ENCODE measurements at places on chromosomes 11 and 22.
A peak's percentile ranks its signal among the peaks of the same experiment; 100 is the strongest.

DNA sequence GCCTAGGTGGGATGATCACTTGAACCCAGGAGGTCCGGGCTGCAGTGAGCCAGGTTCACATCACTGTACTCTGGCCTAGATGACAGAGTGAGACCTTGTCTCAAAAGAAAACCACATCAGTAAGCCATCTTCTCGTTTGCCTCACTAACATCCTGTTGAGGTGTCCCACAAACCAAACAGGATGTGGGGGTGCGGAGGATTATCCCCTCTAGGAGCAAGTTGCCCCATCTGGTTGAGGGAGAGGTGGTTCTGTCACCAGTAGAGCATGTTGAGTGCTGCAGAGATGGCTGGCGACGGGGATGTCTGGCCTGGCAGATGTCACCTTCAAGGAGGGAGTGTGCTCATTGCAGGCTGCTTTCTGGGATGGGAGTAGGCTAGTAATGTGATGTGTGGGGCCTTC is 72.4 kb downstream of the ZNRF3 start:
- peak; percentile 49 for DNase-seq

GRCh38 chr11:76088511-76088910 is 117.8 kb downstream of the WNT11 start:
- DNase-seq = no peak

DNA sequence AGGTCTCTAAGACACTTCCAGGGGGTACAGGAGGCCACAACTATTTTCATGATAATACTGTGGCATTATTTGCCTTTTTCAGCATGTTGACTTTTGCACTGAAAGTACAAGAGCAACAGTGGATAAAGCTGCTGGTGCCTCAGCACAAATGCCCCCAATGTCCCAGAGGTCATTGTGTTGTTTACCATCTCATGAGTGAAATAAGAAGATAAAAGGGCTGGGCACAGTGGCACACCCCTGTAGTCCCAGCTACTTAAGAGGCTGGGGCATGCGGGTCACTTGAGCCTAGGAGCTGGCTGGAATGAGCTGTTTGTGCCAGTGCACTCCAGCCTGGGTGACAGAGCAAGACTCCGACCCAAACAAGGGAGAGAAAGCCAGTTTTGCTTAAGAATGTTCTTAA is 72.6 kb upstream of the RAB1B start:
- DNase-seq = no peak

DNA sequence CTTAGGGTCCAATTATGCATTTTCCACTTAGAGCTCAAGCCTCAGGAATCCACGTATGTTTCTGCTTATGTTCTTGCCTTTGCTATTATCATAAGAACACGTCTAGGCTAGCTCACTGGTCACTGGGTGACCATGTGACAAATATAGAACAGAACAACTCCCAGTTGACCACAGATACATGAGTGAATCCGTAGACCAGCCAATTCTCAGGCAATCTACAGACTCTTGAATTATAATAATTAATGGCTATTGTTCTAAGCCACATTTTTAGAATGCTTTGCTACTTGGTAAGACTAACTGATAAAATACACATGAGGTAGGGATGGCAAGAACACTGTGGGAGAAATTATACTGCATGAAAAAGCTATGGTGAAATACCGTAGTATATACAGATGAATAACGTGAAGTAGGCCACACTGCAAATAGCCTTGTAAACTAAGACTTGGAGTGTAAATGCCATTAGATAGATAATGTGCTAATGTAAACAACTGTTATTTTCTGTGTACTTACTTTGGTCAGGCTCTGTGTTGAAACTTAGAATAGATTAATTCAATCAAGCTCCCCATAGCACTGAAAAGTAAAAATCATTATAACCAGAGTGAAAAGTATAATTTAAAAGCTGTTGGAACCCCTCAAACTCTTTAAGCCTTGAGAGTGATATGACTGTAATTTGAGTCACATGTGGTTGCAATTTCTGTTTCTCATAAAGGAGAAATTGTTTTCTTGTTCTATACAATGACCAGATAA is 366.2 kb upstream of the CCDC179 start:
- DNase-seq = no peak

DNA sequence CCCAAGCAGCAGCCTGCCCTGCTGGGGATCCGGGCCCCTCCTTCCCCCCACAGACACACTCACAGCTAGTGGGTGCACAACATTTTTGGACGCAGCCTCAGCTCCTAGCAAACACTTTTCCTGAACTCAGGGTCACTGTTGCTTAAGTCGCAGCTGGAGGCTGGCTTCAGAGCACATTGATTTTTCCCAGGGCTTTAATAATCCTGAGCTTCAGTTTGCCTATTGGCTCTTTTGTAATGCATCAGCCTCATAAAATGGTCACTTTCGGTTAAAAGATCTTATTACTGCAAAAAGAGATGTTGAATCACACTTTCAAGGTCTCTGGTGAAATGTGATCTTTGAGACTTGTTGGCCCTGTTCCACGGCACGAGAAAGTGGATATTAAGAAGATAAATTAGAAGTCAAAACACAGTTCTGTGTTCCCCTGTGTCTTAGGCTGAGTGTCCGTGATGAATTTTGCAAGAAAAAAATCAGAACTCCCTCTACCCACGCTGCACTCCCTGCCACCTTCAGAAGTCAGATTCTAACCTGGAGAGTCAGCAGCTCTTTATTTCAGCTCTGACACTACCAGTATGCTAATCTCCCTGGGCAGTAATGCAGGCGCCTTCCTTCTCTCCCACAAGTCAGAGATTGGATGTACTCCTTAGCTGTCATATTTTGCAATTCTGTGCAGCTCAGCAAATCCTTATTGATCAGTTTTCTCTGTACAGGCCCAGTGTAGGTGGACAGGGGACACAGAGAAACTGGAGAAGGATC is 158.2 kb upstream of the E2F8 start:
- no peak for DNase-seq

GRCh38 chr11:123839131-123839530 is 33.0 kb upstream of the OR6M1 start:
- no peak for DNase-seq

DNA sequence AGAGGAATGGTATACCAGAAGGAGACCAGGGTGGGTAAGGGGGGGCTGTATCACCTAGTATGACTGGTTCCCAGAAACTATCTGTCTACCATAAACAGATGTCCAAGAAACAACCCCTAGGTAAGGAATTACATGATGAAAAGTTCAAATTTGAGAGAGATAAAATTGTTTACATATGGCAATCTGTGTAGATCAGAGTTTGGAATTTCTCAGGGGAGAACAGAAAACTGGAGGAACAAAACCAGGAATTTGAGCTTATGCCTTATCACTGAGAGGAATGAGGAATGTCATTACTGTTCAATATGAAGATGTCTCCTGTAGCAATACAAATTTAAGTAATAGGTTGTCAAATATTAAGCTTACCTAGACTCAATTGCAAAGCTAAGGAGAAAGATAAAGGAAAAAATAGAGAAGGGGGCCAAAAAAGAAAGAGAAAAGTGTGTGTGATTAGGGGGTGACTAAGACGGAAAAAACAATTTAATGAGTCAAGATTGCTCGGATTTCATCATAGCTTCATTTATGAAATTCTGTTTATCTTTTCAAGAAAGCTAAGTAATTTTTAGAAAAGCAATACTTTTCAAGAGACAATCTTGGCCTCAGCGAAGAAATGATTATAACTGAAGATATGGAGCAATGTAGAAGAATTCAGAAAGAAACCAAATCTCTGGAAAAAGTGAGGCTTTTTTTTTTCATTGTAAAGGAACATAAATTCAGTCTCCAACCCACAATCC is 117.8 kb downstream of the APOL5 start:
- no peak for DNase-seq

- DNase-seq = no peak
Observed at GRCh38 chr11:78370406-78371172, 47.0 kb downstream of the GAB2 start.

GRCh38 chr22:32850591-32851517 is 49.3 kb downstream of the TIMP3 start:
- DNase-seq = no peak

DNA sequence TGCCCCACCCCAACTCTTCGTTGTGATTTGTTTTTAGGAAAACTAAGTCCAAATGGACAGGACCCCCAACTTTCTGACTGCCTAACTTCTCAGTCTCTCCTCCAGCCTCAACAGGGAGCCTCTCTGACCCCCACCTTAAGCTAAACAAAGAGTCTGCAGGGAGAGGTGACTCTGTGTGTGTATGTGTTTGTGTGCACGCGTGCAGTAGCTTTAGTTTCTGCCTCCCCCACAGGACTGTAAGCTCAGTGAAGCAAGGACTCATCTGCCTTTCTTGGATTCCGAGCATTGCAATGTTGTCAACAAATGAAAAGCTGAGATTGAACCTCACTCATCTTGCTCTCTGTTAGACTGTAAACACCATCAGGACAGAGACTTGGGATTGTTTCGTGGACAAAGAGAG is 7.9 kb downstream of the SNAP29 start:
- no peak for DNase-seq

DNA sequence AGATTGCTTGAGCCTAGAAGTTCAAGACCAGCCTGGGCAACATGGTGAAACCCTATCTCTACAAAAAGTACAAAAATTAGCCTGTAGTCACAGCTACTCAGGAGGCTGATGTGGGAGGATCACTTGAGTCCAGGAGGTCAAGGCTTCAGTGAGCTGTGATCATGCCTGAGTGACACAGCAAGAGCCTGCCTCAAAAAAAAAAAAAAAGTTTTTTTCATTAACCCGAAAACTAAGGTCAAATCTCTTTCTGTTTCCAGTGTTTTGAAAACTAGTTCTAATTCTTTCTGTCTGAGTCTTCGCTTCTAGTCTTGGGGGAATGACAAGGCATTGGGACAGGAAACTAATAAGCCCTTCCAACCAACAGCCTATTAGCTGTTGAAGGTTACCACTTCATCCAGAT is 57.6 kb downstream of the LIF start:
- DNase-seq = no peak

DNA sequence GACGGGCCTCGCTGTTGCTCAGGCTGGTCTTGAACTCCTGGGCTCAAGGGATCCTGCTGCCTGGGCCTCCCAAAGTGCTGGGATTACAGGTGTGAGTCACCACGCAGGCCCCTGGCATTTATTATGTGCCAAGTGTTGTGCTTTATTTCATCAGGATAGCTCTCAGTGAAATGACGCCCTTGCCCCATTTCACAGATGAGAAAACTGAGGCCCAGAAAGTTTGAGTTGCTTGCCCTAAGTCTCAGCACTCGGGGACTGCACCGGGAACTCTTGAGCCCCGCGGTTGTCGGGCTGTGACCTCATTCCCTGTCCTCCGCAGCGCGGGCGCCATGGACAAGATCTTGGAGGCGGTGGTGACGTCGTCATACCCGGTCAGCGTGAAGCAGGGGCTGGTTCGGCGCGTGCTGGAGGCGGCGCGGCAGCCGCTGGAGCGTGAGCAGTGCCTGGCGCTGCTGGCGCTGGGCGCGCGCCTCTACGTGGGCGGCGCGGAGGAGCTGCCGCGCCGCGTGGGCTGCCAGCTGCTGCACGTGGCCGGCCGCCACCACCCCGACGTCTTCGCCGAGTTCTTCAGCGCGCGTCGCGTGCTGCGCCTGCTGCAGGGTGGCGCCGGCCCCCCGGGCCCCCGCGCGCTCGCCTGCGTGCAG is 7.3 kb downstream of the USP35 start:
- no peak for DNase-seq

- no peak for DNase-seq
Observed at GRCh38 chr22:38740754-38741153, 15.0 kb downstream of the SUN2 start.

GRCh38 chr22:32200752-32201151 is 4.1 kb downstream of the RFPL2 start:
- DNase-seq = no peak

DNA sequence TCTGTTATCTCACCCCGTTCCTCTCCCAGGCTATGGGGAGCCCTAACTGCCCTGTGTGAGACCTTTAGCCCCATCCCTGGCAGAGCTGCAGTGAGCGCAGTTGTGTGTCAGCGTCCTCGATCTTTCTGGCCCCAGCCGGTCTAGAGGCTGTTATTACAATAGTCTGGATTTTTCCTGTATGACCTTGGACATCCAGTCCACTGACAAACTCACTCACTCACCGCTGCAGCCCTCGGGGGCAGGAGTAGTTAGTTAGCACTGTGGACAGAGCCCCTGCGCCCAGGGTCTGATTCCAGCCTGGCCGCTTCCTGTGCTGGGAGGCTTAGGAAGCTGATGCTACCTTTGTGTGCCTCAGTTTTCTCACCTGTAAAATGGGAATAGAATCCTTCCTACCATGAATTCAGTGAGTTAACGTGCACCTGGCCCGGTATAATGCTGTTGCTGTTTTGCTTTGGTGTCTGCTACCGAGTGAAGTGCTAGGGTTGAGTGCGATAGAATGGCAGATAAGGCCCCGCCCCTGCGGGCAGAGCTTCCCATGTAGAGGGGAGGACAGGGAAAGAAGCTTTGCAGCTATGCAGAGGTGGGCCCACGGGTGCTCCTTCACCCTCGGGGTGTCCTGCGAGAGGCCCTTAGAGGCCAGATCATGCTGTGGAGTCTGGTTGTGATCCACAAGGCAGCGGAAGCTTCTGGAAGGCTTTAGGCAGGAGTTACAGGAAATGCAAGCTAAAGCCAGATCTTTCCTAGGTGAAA is 3.0 kb downstream of the LRP5 start:
- no peak for DNase-seq

DNA sequence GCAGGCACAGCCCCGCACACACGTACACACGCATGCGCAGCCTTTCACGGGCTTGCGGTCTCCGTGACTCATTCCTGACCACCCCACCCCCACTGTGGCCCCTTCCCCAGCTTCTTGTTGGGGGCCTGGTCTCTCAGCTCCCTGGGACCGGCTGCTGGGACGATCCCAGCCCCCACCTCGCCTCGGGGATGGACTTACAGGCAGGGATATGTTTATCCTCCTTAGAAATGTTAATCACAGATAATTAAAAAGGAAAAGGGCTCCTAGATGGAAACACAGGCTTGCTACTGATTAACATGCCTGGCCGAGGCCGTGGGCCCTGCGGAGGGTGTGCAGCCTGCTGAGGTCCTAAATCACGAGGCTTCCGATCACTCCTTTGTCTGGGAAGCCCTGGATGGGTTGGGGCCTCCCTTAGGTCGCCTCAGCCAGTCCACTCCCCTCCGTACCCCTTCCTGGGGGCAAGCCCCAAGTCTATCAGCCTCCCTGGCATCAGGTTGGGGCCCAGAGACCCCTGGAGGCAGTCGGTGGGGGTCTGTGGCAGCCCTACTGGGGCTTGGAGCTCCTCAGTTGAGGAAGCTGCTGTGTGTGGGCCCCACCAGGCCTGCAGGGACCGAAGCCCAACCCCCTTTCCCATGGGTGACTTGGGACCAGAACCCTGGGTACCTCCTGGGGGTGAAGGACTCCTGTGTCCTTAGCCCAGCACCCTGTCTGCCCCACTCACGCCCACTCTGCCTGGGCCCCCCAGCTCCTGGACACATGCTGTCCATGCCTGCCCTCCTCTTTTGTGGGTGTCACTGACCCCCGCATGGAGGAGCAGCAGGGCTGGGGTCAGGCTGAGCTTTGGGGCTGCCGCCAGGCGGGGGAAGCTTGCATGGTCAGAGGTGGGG is 20.6 kb downstream of the TSPAN4 start:
- no peak for DNase-seq

All from stimulated activated CD8-positive, alpha-beta memory T cell treated with anti-CD3 and anti-CD28 coated beads, Interleukin-4, amount 100 ng/mL, for 4 hours (primary cell).